ENCODE measurements at places on chromosomes 3 and 15.
A peak's percentile ranks its signal among the peaks of the same experiment; 100 is the strongest.

DNA sequence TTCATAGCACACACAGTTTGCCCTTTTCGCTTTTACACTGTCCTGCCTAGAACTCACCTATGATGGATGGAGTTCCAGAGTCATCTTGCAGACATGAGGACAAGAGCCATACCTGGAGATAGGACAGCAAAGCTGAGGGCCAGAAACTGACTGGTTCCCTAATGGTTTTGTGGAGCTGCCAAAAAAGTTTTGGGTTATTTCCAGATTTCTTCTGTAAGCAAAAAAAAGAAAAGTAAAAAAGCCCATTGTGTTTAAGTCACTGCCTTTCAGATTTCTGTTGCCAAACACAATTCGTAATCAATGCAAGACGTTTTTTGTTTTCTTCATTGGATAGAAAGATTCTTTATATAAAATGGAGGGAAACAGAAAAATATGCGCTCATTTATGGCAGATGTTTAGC lies 42.4 kb upstream of the KY start:
- DNase-seq, result no peak

- DNase-seq, result peak; percentile 69
These were observed 147.8 kb downstream of the PLCL2 start for GRCh38 chr3:17032407-17033034.

GRCh38 chr3:102391491-102391890 lies 43.3 kb upstream of the ZPLD1 start:
- DNase-seq, result no peak

GRCh38 chr3:105580296-105580965 lies 213.7 kb downstream of the ALCAM start:
- no peak for DNase-seq

DNA sequence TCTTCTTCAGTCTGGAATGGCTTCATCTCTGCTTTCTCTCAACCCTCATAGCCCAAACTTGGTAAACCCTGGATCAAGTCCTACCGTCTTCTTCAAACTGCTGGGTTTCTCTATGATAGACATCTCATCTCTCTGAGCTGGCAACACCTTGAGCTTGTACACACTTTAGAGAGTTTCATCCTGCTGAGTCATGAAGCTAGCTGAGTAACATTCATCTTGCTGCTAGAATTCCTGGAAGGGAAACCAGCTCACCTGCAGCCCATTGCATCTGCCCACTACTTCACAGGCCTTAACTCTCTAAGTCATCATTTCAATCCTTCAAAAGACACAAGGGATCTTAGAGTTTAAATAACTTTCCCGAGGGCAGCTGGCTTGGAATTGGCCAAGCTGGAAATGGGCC lies 175.5 kb upstream of the RORA start:
- DNase-seq, result no peak

GRCh38 chr3:186421946-186422345 lies 59.9 kb upstream of the DGKG start:
- DNase-seq, result no peak

DNA sequence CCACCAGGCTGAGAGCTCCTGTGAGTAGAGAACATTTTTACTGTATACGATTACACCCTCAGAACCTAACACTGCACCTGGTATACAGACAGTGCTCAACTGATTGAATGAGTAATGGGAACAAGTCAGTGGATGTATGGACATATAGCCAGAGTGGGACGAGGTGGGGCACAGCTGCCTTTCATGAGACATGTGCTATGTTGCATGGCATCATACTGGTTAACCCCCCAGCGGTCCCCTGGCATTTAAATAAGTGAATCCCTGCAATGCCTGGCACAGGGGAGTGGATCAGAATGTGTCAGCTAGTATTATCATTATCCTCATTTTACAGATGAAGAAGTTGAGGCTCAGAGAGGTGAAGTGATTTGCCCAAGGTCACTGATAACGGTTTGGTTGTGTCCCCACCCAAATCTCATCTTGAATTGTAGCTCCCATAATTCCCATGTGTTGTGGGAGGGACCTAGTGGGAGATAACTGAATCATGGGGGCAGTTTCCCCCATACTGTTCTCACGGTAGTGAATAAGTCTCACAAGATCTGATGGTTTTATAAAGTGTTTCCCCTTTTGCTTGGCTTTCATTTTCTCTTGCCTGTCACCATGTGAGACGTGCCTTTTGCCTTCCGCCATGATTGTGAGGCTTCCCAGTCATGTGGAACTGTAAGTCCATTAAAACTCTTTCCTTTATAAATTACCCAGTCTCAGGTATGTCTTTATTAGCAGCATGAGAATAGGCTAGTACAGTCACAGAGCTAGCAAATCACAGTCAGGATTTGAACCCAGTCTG lies 56.0 kb upstream of the ATP2B2 start:
- DNase-seq, result no peak

GRCh38 chr15:66066005-66066404 lies 187.5 kb downstream of the MEGF11 start:
- no peak for DNase-seq

DNA sequence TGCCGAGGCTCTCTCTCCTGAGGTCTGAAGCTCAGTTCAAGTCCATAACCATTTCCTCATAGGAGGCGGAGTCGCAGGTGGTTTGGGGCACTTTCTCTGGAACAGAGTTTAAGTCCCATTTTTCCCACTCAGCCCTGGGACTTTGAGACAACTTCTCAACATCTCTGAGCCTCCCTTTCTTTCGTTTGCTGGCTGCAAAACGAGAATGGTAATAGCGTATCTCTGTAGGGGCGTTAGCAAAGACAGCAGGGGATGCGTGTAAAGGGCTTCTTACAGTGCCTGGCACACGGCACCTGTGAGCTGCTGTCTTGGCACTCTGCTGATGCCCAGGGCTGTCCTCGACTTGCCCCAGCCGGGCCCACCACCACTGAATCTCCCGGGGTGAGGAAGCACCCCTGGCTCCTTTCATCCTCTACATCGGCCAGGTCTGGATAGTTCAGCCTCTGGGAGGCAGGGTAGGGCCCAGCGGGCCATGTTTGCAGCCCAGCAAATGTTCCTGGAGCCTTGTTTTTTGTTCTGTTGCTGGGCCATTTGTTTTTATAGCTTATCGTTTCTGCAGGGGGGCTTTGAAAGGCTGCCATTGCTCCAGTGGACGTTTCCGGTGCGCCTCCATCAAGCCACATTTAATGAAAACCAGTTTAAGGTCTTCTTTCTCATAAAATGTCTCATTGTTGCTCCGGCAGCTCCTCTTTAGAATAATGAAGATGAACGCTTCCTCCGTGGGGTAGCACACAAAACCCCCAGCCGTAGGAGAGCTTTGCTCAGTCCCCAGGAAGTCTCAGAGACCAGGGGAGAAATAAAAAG lies 60.0 kb upstream of the WNT5A start:
- DNase-seq, result no peak

GRCh38 chr3:26068890-26069289 lies 279.0 kb downstream of the OXSM start:
- DNase-seq, result no peak

DNA sequence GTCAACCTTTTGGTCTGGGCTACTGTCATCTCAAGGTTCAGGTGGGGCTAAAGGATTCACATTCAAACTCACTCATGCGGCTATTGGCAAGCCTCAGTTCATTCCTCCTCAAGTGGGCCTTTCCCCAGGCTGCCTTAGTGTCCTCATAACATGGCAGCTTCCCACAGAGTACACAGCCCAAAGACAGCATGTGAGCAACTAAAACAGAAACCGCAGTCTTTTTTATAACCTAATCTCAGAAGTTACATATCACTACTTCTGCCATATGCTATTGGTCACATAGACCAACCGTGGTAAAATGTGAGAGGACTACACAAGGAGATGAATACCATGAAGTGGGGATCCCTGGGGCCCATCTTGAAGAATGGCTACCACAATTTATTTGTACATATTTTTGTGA lies 4.5 kb upstream of the CEP70 start:
- no peak for DNase-seq

DNA sequence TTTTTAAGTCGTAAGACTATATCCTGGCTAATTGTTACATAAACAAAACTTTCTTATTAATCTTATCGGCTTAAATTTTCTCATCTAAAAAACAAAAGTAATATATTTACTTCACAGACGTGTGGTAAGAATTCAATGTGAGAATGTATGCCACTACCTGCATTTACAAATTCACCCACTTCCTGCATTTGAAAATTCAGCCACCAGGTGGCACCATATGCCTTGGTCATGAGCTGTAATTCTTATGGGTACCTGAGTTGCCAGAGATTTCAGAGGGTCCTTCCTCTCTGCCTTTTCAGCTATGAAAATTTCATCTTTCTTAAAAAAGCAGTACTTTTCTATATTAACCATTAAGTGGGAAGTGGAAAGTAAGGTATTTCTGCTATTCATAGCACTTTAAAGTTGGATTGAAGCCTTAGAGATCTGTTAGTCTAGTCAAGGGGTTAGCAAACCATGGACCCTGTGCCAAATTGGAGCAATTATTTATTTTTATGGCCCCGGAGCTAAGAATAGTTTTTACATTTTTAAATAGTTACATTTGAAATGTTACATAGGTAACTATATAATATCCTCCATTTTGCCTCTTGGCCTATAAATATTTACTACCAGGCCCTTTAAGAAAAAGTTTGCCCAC lies 127.8 kb downstream of the HCN4 start:
- peak; percentile 81 for DNase-seq

DNA sequence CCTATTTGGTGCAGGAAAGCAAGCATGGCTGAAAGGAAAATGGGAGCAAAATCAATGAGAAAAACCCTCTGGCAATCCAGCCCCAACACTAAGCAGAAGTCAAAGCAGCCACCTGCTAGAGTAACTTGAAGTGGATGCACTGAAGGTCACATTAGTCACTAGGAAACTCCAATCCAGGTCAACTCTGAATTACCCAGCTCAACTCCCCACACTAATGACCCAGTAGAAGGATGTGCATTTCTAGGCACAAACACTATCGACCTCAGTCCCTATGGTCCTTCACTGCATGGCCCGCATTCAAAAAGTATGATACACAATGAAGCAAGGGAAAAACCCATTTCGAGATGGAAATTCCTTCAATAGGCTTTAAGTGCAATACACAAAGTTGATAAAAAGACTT lies 80.6 kb downstream of the RAD18 start:
- no peak for DNase-seq

GRCh38 chr15:64857421-64857820 lies 15.7 kb downstream of the PLEKHO2 start:
- no peak for DNase-seq

- DNase-seq, result no peak
These were observed 43.5 kb upstream of the SLC6A11 start for GRCh38 chr3:10772271-10773161.

DNA sequence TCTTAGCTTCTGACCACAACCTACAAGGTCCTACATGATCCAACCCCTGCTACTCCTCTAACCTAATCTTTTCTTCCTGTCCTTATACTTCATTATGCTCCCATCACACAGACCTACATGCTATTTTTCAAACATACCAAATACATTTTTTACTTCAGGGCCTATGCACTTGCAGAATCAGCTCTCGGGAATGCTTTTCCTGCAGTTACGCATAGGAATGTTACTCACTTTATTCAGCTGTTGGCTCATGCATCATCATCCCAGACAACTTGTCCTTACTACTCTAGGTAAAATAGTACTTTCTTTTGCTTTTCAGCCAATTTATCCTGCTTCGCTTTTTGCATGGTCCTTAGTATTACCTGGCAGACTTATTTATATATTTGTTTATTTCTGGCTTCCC lies 105.6 kb downstream of the OXSM start:
- DNase-seq, result no peak

GRCh38 chr3:184459355-184459754 lies 79.5 kb downstream of the CHRD start:
- no peak for DNase-seq

- DNase-seq, result no peak
These were observed 73.2 kb downstream of the AAGAB start for GRCh38 chr15:67181221-67181639.

- DNase-seq, result no peak
These were observed 238.0 kb downstream of the CACNA2D3 start for GRCh38 chr3:54360320-54360719.

- peak; percentile 65 for DNase-seq
These were observed 23.4 kb downstream of the NRROS start for GRCh38 chr3:196662711-196663571.

- DNase-seq, result no peak
These were observed 6.4 kb downstream of the ATP8B4 start for GRCh38 chr15:50112488-50113186.

GRCh38 chr3:111509308-111509707 lies 32.7 kb upstream of the CD96 start:
- DNase-seq, result no peak

GRCh38 chr3:159532577-159532976 lies 456.1 kb upstream of the IL12A start:
- DNase-seq, result no peak

DNA sequence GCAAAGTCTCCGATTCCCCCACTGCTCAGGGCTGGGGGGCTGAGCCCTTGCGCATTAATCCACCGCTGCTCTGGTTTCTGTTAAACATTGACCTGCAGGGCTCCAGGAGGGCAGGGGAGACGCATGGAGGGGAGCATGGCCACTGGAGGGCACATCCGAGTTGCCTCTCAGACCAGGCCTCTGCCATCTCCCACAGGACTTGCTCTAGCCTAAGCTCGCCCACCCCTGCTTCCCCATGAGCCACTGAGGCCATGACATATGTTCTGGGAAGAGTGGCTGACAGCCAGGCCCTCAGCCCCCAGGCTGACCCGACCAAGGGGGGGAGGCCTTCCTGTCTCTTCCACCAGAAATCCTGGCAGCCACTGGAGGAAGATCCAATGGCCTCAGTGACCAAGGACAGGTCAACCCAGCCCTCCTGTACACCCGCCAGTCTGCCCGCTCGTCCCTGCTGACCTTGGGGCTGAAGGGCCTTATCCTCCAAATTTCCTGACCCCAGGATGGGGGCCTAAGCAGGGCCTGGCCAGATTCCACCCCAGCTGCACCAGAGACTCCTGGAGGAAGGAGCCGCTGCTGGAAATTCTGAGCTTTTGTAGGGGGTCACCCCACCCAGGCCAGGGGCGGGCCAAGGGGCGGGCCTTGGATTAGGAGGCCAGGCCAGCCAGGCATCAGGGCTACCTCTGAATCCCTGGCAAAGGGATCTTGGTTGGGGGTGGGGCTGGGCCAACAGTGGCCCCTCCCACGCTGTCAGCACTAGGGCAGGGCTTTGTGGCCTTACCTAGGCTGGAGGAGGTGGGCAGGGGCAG lies at the start of gene HYAL1:
TSS of gene HYAL1 (minus strand) at position 562 of the 803 bp plus-strand sequence. CDS start 618 bp downstream, outside the sequence.
- peak; percentile 55 for DNase-seq
